ENCODE measurements at places on chromosomes 13 and 19.

GRCh38 chr13:36533806-36534205 lies 101.5 kb downstream of the CCNA1 start:
- DNase-seq: no peak

DNA sequence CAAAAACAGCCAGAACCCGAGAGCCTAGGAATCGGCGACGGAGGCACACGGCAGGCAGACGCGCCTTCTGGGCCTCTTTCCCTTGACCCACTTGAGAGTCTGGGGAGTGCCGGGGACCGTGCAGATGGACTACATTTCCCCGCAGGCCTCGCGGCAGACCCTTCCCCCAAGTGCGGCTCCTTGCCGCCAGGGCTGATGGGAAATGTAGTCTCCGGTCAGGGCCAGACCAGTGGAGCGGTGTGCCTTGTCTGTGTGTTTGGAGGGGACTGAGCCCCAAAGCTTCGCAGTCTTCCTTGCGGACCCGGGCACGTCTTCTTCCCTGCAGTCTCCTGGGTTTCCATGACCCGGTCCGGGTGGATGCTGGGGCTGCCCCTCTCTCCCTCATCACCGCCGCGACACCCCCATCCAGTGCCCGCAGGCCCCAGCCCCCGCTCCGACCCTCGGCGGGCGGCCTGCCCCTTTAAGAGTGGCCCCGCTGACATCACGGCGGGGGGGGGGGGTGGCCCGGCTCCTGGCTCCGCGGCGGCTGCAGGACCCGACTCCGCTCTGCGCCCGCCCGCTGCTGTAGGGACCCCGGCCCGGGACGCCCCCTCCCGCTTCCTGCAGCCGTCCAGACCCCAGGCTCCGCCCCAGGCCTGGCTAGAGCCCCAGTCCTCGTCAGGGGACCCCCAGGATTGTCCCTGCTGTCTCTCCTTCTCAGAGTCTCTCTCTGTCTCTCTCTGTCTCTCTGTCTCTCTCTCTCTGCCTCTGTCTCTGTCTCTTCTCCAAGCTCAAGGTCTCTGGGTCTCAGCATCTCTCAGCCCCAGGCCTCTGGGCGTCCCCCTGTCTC lies 758 bp upstream of the CACNG7 start:
- DNase-seq: no peak

DNA sequence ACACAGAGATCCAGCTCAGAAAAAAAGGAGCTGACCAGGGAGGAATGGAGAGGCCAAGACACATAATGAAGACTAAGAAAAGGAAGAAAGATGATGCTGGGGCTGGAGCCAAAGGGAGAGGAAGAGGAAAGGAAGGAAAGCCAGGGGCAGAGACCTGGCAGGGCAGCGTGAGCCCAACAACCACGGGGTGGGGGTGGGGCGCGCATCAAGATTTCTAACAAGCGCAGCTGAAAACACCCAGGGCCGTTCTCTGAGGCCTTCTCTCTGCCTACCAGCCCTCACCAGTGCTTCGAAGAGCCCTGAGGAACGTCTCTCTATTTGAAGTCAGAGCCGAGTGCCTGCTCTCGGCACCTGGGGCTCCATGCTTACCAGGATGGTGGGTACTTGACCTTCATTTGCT lies 23.6 kb upstream of the POU2F2 start:
- no peak for DNase-seq

GRCh38 chr19:3359015-3359918 lies 7.1 kb upstream of the NFIC start:
- DNase-seq: peak; percentile 68

GRCh38 chr19:50478901-50479715 lies 2.5 kb upstream of the GARIN5A start:
- no peak for DNase-seq

GRCh38 chr13:43663474-43664090 lies 123.2 kb downstream of the ENOX1 start:
- no peak for DNase-seq

DNA sequence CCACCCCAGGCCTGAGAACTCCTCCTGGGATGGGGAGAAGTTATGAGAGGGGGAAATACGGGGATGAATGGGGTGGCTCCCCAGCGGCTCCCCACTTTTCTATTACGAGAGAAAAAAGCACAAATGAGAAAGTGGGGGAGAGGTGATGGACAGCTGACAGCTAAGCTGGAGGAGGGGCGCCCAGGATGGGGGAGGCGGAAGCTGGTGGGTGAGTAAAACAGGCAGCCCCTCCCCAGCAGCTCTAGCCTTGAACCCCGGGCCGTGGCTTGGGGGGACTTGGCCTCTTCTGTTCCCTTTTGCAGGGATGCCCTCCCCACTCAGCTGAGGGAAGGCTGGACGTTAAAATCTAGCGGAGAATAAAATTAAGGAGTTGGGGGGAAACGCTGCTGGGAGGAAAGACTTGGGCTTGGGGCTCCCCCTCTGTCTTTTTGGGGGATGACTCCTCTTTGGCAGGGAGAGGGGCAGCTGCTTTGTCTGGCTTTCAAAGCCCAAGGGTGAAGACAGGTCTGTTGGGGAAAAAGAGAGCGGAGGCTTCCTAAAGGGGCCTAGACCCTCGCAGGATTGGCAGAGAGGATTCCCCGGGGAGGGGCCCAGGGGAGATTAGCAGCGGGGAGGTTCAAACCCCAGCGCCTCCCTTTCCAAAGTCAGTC lies 1.4 kb upstream of the SAMD1 start:
- DNase-seq: no peak

- peak; percentile 88 for DNase-seq
Measured at GRCh38 chr19:10478903-10479384, 24.2 kb downstream of the KEAP1 start.

DNA sequence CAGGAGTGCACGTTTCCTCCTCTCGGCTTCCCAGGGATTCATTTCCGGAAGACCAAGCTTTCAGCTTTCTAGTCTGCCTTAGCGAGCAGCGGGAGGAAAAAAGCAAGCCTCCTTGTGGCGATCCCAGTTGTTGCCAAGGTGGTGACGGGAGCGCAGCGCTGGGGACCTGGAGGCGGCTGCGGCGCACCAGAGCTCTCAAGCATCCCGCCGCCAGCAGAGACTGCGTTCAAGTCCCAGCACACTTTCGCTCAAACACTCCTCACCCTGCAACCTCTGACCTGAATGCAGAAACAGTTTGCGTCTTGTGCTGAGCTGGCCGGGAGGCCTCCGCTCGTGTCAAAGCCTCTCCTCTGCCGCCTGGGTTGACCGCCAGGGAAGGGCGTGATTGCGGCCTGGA lies 4.9 kb downstream of the GSX1 start:
- no peak for DNase-seq

DNA sequence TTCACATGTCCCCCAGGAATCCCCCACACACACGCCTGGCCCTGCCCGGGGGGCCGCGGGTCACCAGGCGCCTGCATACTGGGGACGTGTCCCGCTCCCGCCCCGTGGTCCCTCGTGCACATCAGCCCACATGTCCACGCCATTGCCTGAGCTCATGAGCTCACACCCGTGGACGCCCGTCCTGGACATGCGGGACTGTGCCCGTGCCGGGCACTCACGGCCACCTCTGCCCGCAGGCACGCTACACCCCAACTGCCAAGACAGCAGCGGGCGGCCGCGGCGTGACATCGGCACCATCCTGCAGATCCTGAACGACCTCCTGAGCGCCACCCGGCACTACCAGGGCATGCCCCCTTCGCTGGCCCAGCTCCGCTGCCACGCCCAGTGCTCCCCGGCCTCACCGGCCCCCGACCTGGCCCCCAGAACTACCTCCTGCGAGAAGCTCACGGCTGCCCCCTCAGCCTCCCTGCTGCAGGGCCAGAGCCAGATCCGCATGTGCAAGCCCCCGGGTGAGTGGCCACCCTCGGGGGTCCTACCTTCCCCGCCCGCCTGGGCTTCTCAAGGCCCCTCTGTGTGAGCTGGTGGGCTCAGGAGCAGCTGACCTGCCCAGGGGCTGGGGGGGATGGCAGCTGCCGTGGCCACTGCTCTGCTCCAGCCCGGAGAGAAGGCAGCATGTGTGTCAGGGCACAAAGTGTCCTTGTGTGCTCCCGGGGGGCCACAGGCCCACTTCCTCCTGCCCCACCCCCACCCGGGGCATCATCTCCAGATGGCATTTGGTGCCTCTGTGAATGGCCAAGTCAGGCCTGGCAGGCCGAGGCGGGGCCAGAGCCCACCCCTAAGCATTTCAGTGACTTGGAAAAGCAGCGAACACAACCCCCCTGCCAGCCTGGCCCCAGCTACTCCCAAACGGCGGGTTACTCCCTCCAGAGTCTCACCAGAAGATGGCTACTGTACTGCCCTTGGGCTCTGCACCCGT lies 7.1 kb downstream of the MIDN start:
- DNase-seq: no peak

DNA sequence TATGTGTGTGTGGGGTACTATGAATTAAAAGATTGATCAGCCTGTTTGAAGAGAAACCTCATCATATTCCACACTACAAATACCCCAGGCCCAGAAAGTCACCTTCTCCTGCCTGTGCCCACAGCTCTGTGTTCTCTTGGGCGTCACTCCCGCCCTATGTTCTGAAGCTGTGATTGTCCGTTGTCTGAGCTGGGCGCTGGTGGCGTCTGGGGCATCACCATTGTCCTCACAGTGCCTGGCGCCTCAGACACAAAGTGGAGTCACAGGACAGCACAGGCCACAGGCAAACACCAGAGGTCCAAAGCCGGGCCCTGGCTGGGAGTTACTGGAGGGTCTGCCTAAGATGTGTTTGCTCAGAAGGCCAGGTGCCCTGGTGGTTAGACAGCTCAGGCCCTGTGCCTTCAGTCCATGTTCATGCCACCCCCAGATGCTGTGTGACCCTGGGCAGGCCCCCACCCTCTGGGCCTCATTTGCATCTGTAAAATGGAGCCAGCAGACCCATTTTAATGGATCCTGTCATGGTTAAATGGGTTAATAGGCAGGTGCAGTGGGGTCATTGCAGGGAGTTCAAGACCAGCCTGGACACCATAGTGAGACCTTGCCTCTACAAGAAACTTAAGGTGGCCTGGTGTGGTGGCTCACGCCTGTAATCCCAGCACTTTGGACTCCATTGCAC lies 34.5 kb downstream of the DNM2 start:
- no peak for DNase-seq

- no peak for DNase-seq
Measured at GRCh38 chr19:38093587-38093986, 130.4 kb downstream of the DPF1 start.

DNA sequence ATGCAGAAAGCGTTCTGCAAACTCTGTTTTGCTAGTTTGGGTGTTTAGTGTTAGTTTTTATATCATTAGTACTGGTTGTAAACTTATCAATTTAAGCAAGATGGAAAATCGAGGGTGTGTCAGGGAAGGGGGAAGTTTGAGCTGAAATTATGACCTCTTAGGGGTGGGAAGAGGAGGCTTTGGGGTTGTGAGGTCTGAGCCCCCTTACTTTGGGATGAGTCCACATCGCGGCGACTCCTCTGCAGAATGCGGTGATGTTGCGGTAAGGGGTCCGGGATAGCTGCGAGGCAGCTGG lies 743 bp upstream of the NDUFS7 start:
- DNase-seq: no peak

- no peak for DNase-seq
Measured at GRCh38 chr13:94656176-94656575, 54.5 kb downstream of the GPR180 start.

GRCh38 chr13:91491980-91492379 lies 93.6 kb downstream of the GPC5 start:
- no peak for DNase-seq

DNA sequence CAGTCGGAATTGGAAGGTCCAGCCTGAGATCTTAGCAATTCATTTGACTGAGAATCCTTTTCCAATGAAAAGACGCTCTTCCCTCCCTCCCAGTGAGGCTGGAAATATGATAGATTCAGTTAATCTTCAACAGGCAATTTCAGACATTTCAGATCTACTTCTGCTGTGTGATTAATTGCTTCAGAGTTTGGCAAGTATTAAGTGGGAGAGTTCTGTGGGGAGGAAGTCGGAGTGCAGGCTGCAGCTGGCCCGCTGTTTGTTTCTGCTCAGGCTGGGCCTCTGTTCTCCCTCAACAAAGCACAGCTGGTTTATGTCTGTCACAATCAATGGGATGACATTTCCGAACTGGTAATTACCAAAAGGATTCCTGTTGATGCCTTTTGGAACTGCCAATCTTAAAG lies 178.2 kb downstream of the NDFIP2 start:
- DNase-seq: no peak

- DNase-seq: no peak
Measured at GRCh38 chr13:106617561-106617960, 49.6 kb upstream of the ARGLU1 start.

DNA sequence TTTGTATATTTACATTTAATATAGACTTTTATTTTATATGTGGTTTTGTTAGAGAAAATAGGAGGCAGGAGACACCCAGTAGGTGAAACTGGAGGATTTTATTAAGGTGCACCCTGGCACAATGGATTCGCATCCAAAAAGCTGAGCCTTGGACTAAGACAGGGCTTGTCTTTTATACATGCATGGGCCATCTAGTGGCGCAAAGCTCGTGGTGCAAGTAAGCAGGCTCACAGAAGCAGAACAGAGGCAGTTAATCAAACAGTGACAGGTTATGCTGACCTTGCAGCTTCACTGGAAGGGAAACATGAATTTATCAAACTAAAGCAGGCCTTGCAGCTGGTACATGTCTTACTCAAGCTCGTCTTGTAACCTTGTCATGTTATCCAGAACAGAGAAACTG lies 58.8 kb upstream of the ZNF681 start:
- peak; percentile 36 for DNase-seq

GRCh38 chr19:33552928-33553279 lies 31.3 kb upstream of the PEPD start:
- DNase-seq: no peak

GRCh38 chr13:43277142-43277541 lies 253.8 kb downstream of the DNAJC15 start:
- DNase-seq: no peak

GRCh38 chr13:80109303-80109702 lies 231.6 kb downstream of the SPRY2 start:
- DNase-seq: no peak

GRCh38 chr13:86082121-86082520 lies 282.9 kb upstream of the SLITRK6 start:
- no peak for DNase-seq

GRCh38 chr19:52219611-52220010 lies 29.8 kb downstream of the PPP2R1A start:
- no peak for DNase-seq

GRCh38 chr19:38654628-38655055 lies 7.2 kb downstream of the ACTN4 start:
- DNase-seq: no peak

DNA sequence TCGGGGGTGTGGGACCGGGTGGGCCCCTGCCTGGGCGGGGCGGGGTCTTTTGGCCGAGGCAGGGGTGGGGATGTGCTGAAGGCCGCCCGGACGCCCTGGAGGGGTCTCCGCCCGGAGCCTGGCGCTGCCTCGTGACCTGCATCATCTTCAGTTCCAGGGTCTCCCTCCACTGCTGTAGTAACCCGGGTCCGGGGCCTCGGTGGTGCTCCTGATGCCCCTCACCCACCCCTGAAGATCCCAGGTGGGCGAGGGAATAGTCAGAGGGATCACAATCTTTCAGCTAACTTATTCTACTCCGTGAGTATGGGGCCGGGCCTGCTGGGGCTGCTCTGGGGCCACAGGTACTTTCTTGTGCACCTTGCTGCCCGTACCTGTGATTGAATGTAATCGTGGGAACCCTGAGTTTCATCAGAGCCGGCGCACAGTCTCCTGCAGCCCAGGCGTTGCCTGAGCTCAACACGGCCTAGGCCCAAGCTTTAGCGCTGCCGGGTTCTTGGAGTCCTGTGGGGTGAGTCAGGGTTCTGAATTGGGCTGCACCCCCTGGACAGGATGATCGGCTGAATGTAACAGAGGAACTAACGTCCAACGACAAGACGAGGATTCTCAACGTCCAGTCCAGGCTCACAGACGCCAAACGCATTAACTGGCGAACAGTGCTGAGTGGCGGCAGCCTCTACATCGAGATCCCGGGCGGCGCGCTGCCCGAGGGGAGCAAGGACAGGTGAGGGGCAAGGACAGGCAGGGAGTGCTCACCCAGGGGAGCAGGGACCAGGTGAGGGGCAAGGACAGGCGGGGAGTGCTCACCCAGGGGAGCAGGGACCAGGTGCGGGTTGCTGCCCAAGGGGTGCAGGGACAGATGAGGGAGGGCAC lies 10.5 kb downstream of the PEAK3 start:
- no peak for DNase-seq
